NCI-H2081 treated with DMSO at 0.1 percent for 48 hours (cell line): ENCODE measurements at places on chromosomes 1 and 21.
A peak's percentile ranks its signal among the peaks of the same experiment; 100 is the strongest.

DNA sequence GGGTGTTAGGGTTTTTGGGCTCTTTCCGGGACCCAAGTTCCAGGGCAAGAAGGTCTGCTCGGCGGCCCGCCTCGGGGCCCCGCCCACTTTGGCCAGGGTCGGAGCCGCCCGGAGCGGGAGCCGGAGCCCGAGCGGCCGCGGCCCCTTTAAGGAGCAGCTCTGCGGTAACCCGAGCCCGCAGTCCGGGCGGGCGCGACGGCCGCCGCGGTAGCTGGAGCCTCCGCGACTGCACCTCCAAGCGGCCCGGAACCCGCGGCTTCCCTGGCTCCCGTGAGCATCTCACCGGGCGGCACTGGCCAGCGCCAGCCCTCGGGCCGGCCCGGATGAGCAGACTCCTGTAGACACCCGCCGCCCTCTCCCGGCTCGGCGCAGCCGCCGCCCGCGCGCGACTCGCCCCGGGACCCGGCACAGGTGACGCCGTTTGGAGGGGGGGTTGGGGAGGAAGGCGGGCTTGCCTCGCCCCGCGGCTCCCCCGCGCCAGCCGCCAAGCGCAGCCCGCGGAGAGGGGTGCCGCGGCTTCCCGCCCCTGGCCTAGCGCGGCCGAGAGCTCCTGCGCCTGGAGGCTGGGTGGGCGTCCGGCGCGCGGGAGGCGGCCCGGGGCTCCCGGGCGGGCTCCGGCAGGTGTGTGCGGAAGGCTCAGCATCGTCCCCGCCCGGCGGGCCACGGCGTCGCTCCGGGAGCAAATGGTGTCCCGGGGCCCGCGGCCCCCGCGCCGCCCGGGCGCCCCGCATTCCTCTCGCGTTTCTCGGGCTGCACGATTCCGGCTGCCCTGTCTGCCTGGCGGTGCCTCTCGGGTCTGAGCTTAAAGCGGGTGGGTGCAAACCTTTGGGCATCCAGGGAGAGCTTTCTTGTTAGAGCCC lies at the start of gene TLCD4:
TLCD4 (plus strand) TSS at position 149 of the 860 bp plus-strand sequence. CDS start 26,547 bp downstream, outside the sequence.
- no peak for DNase-seq

GRCh38 chr1:85179522-85179921 lies 21.3 kb downstream of the SYDE2 start:
- DNase-seq, result no peak

- no peak for DNase-seq
Measured at GRCh38 chr1:21664806-21665588, 4.2 kb downstream of the RAP1GAP start.

DNA sequence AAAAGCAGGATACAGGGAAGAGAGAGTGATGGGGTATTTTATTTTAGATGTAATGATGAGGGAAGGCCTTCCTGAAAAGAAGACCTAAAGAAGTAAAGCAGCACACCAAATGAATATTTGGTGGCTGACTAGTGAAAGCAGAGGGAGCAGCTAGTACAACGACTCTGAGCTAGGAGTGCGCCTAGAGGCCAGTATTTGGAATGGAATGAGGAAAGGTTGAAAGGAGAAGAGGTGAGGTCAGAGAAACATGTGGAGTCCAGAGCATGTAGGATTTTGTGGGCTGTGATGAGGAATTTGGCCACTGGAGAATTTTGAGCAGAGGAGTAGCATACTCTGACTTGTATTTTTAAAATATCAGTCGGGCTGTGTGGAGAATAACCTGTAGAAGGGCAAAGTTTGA lies 11.8 kb upstream of the RPL5 start:
- no peak for DNase-seq

DNA sequence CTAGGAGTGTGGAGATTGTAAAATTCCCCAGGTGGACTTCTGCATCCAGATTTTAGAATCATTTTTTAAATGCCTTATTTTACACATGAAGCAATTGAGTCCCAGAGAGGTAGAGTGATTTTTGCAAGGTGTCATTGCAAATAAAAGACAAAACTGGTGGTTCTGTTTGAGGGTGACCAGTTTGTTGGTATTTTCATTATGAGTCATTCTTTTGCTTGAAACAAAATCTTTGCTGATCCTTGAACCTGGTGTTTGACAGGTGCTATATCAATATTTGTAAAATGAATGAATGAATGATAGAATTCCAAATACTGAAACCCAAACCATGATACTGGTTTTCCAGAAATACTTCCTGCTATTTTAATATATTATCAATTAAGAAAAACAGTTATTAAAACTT lies 44.1 kb downstream of the TTC3 start:
- no peak for DNase-seq

- no peak for DNase-seq
Measured at GRCh38 chr1:204463125-204464060, 31.2 kb downstream of the PIK3C2B start.

GRCh38 chr1:162069334-162070093 lies at the start of gene NOS1AP:
Gene NOS1AP (plus strand): TSS chr1:162069691. CDS start chr1:162070178, 487 bp downstream.
- peak; percentile 65 for DNase-seq

DNA sequence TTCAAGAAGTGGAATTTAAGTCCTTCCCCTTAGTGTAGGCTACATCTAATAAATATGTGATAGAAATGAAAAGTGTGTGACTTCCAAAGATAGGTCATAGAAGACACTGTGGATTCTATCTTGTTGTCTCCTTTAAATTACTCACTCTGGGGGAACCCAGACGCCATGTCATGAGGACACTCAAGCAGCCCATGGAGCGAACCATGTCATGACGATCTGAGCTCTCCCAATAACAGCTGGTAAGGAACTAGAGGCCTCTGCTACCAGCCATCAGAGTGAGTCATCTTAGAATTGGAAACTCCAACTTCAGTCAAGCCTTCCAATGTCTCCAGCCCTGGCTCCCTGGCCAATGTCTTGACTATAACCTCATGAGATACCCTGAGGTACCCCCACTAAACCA lies 6.3 kb downstream of the COA7 start:
- no peak for DNase-seq
